NCI-H2171 (cell line): ENCODE measurements at places on chromosomes 1 and 21.

- no peak for DNase-seq
Measured at GRCh38 chr1:54459140-54459539, 52.9 kb upstream of the SSBP3 start.

DNA sequence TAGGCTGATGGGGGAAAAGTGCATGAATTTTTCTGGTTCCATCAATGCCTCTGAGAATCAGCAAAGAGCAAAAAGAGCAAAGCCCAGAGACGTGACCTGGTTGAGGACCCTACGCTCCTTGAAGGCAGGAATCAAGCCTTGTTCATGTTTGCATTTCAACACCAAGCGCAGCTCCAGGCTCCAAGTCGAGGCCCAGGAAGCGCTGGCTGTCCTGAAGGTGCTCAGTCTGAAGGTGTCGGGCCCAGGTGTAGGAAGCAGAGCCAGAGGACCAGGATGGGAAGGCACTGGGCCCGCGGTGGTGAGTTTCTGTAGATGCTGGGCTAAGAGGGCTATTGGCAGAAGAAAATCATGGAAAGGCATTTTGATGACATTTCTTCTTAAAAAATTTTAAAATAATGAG is 25.6 kb upstream of the KCNE2 start:
- no peak for DNase-seq

DNA sequence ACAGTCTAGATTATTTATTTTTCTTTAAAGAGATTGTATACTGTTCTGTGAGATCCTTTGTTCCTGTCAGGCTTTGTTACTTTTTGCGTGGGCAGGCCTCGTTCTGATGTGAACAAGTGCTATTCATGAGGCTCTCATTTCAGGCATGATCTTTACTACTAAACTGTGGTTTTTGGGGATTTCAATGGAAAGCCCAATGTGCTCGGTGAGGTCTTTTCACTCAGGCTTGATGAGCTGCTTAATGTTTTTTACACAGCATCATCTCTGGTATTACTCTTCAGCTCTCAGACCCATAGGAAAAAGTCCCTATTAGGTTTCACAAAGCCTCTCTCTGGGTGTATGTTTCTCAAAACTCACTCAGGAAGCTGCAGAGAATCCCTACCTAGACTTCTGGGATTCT is 419.4 kb downstream of the GPATCH2 start:
- DNase-seq = no peak

GRCh38 chr1:160997323-160998038 is 23.5 kb downstream of the F11R start:
- no peak for DNase-seq

DNA sequence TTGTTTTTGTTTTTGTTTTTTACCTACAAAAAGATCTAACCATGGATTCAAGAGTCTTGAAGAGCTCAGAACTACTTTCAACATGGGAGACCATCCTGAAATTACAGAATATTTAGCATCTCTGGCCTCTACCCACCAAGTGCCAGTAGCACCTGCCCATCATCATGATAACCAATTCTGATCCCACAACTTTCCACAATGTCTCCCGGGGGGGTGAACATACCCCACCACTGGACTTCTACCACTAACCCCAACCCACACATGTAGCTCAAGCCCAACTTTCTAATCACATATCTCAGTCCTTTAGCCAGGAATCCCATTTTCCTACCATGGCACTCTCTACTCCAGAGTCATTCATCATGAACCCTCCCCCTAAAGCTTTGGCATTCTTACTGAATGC is 15.7 kb upstream of the IFNAR2 start:
- no peak for DNase-seq

DNA sequence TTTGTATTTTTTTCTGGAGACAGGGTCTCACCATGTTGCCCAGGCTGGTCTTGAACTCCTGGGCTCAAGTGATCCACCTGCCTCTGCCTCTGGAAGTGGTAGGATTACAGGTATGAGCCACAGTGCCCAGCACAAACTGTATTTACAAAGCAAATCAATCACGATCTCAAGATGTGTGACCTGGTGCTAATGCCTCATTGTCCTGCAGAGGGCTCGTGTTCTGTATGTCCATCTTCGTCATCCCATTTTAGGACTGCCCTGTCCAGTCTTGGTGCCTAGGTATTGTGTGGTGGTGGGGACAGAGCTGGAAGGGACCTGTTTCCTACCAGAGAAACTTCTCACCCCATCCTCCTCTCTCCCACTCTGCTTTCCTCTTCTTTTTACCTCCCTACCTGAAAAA is 20.2 kb downstream of the PROK1 start:
- no peak for DNase-seq

DNA sequence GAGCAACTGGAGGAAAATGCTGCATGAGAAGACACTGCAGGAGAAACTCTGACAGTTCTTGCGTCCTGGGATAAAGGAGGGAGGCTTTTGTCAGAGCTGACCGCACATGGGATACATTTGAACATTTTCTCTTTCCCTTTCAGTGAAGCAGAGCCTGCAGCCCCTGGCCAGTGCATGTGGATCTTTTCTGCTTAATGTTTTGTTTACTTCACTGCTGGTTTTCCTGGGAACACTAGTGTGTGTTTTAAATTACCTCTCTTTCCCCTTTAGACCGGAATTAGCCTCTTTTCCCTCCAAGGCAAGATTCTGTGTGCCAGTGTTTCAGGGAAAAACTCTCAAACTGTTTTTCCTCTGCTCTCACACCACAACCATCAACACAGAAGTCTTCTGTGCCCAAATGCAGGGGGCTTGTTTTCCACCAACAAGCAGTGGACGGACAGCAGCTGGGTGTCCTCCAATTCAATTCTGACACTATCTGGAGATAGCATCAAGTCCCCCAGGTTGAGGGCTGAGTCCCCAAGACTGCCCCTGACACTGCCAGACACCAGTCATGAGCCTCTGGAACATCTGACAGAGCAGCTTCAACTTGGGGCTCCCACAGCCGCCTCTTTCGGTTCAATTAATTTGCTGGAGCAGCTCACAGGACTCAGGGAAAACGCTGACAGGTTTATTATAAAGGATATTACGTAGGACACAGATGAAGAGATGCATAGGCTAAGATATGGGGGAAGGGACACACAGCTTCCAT is 136.2 kb downstream of the RHOU start:
- no peak for DNase-seq

- no peak for DNase-seq
Measured at GRCh38 chr1:209929751-209930150, 8.3 kb upstream of the SYT14 start.

DNA sequence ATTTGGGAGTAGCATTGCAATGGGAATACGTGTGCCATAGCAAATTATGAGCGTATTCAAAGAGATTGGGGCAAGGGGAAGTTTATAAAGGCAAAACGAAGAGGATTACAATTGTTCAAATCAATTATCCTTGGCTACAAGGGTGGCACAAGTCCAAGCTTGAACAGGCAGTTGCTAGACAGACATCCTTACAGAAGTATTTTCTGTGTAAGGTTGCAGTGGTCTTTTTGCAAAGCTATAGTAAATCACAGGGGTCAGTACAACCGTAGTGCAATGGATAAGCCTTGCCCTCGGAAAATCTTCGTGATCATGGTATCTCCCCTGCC is 37.4 kb upstream of the HAO2 start:
- no peak for DNase-seq

GRCh38 chr1:248924696-248925532 is 18.9 kb downstream of the PGBD2 start:
- peak; percentile 35 for DNase-seq

GRCh38 chr1:115118086-115118485 is 28.8 kb upstream of the TSPAN2 start:
- DNase-seq = no peak

DNA sequence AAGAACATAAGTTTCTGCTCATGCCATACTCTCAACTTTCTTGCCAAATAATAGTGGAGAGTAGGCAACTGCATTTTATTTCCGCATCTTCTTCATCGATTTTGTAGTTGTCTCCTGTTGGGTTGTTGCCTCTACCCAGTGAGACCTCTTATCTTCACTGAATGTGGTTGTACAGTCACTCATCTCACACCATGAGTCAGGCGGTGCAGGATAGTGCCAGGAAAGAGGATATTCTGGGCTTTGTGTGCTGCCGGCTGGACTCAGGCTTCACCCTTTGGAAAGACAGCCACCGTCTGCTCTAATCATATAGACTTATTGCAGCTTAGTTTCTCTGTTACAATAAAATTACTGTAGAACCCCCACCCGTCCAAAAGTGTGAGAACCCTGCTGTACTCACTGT is 154.3 kb upstream of the USP24 start:
- no peak for DNase-seq

DNA sequence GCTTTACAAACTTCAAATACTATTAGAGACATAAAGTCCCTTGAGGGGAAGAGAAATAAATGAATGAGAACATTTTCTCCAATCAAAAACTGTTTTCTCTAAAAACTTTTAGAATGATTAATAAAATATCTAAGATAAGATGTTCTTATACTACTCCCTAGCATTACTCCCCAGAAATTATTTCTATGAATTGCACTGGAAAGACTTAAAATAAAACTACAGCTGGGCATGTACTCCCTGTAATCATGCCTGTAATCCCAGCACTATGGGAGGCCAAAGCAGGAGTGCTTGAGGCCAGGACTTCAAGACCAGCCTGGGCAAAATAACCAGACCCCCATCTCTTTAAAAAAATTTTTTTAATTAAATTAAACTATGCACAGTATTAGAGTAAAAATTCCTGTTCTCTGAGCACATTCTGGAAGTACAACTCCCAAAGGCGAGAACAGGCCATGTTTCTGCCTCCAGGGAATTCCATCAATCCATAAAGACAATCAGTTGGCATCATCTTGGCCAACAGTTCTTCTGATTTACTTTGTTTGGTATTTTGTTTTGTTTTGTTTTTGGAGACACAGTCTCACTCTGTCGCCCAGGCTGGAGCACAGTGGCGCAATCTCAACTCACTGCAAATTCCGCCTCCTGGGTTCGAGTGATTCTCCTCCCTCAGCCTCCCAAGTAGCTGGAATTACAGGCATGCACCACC is 77.9 kb downstream of the TGFBR3 start:
- DNase-seq = no peak

- no peak for DNase-seq
Measured at GRCh38 chr1:168431882-168432281, 111.9 kb downstream of the XCL2 start.

- no peak for DNase-seq
Measured at GRCh38 chr21:25984538-25984937, 186.0 kb downstream of the APP start.

GRCh38 chr1:110364221-110364620 is 25.0 kb downstream of the RBM15 start:
- DNase-seq = no peak

DNA sequence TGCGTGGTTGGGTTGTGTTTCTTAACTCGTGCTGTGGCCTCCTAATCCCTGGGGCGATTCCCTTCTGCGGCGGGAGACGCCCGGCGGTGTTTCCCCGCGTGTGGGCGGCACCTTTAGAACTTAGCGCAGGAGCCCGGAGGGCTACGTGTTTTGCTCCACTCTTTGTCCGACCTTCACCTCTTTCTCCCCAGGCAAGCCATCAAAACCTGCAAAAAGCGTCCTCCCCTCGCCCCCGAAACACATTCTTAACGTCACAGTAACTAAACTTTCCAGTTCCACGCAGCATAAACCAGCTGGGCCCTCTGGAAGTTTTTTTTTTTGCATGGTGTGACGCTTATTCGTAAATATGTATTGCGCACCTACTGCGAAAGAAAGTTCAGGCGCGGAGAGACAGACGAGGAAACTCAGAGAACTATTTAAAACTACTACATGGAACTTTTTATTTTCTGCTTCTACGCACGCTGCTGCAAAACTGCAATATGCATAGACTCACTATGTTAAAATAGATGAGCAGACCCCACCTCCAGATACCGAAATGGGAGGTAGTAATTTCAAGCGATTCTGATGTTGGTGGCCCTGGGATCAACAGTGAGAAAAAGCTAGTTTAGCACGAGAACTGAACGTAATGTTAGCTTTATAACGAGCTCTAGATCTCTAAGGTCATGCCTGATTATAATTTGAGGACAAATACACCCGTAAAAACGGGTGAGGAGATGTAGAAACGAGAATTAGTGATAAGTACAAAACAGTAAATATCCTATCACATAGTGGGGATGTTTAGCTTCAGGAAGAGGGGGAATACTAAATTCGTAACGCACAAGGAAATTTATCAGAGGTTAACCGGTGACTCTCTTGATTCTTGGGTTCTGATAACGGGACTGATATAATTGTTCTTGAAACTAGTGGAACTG is 920 bp downstream of the MTR start:
- DNase-seq = no peak

- DNase-seq = no peak
Measured at GRCh38 chr1:152566681-152567080, at the start of gene LCE3E. Gene LCE3E, minus strand, starts transcription at chr1:152566780. Its CDS starts 572 bp downstream, at chr1:152566208.

DNA sequence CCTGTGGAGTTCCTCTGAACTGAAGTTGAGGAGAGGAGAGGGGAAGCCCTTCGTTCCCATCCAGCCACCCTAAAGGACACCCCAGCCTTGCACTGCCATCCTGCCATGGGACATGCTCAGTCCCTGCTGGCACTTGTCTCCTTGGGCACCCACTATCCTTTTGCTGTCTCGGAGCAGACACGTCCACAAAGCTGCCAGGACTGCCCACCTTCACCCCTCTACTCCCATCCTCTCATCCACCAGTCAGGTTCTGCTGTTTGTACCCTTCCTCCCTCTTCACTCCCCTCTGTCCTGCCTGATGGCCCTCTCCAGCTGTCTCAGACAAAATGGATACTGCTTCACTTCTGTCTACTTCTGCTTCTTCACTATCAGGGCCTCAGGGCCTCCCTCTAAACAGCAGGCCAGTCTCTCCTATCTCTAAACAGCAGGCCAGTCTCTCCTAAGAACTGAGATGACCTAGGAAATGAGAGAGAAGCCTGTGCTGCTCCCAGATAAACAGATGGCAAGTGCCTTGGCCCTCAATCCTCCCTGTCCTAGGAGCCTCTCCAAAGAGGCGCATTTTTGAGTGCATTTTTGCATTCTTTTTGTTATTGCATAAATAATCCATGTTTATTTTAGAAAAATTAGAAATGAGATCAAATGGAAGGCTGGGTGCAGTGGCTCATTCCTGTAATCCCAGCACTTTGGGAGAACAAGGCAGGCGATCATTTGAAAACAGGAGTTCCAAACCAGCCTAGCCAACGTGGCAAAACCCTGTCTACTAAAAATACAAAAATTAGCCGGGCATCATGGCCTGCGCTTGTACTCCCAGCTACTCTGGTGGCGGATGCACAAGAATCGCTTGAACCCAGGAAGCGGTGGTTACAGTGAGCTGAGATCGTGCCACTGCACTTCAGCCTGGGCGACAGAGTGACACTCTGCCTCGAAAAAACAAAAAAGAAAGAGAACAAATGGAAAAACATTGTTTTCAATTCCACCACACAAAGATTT is 4.4 kb upstream of the PYCR2 start:
- no peak for DNase-seq
